Natural killer cell treated with Interleukin-12 subunit alpha and Interleukin-12 subunit beta and Interleukin-15 and Interleukin-18, amount 100 ng/mL, for 72 hours (primary cell): ENCODE measurements at places on chromosomes 2 and 18. TPM values are rescaled to one million over a fixed set of nuclear protein-coding genes. Genes with fewer than 3 reads are reported as not detected.

- no peaks in the 10 kb centered on the region for H3K4me1 ChIP-seq
- no peak overlapping the region for H3K4me3 ChIP-seq
- no peak overlapping the region for H3K27ac ChIP-seq
- peaks cover 9% of the 10 kb centered on the region for H3K27me3 ChIP-seq
Measured at GRCh38 chr2:173734797-173735196, 230.4 kb downstream of the SP3 start.

DNA sequence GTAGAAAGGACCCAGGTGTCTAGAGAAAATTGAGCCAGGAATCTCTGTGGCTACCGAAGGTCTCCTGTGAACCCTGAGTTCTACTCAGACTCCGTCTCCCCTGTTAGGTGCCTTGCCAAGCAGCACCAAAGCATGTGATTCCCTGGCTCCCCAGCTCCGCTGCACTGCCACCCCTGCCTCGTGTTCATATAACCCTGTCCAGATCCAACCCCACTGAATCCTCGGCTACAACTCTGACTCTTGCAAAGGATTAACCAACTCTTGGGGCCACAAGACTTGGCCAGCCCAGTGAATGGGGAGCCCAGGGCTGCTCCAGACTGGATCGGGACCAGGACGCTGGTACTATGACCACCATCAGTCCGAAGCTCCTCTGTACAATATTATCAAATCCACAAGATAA is 37.3 kb upstream of the ACAA2 start:
- peaks cover 24% of the 10 kb centered on the region for H3K4me1 ChIP-seq
- peak overlapping the region; percentile 51 for H3K27ac ChIP-seq
- no peaks in the 10 kb centered on the region for H3K27me3 ChIP-seq
- no peaks in the 10 kb centered on the region for H3K36me3 ChIP-seq
- H3K4me3 ChIP-seq: no peak overlapping the region
- no peak for DNase-seq

DNA sequence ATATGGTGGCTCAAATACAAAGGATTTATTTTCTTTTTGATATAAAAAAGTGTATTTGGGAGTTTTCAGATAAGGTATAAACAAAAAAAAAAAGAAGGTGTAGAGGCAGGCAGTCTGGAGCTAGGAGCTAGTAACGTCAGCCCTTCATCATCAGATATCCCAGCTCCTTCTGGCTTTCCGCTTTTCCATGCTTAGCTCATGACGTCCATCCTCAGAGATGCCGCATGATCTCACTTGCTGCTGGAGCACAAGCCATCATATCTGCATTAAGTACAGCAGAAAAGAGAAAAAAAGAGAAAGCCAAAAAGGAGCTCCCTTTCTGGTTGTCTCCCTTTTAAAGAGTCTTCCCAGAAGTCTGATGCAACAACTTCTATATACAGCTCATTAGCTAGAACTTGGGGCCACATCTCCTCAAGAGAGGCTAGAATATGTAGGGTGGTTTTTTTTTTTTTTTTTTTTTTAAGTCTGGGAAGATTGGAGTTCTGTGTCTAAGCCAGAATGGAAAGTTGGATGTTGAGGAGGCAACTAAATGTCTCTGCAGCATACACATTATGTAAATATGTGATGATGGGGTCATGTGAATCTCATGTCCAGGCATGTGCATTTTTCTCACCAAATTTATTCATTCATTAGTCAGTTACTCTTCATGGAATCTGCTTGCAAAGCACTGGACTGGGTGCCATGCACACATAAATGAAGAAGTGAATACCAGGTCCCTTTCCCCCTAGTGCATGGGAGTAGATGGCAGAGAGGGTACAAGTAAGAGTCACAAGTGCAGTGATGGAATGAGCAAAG is 52.3 kb downstream of the DDX1 start:
- H3K27ac ChIP-seq: no peak overlapping the region
- H3K36me3 ChIP-seq: peaks cover 11% of the 10 kb centered on the region
- H3K4me1 ChIP-seq: no peaks in the 10 kb centered on the region
- H3K27me3 ChIP-seq: peaks cover 4% of the 10 kb centered on the region

DNA sequence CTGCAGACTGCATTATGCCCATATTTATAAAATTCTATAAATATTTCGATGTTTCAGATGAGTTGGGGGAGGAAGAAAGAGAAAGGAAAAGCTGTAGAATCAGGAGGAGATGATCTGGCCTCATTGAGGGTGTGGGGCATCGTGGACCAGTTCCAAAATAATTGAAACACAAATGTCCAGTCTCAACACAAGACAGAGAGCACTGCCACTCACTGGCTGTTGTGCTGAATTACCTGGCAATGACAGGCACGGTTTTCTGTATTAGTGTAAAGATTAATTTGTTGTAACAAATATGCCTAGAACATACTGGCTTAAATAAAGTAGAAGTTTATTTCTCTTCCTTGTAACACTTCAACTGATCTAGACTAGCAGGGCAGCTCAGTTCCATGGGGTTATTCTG is 24.1 kb downstream of the POLE4 start:
- H3K36me3 ChIP-seq: no peaks in the 10 kb centered on the region
- H3K4me1 ChIP-seq: no peaks in the 10 kb centered on the region
- DNase-seq: no peak

DNA sequence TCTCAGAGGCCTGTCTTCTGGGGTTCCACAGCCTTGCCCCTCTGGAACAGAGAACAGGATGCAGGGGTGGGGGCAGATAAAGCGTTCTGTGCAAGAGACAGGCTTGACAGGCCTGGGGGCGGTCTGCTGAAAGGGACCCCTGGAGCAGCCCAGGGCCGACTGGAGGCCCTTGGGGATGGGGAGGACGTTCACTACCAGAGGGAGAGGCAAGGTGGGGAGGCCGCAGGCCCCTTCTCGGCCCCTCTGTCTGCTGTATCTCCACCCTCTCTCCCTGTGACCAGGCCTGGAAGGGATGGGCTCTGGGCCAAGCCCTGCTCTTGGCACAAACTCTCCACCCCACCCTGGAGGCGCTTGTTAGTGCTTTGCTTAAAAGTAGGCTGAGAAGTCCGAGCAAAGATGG is 27.3 kb upstream of the INHBB start:
- H3K27ac ChIP-seq: no peak overlapping the region
- H3K36me3 ChIP-seq: no peaks in the 10 kb centered on the region
- no peak for DNase-seq
- H3K4me1 ChIP-seq: no peaks in the 10 kb centered on the region

- DNase-seq: no peak
- peak overlapping the region; percentile 85 for H3K27ac ChIP-seq
- H3K4me3 ChIP-seq: peak overlapping the region; percentile 97
- H3K27me3 ChIP-seq: no peaks in the 10 kb centered on the region
- H3K36me3 ChIP-seq: peaks cover 8% of the 10 kb centered on the region
Measured at GRCh38 chr2:61018318-61018755, 282 bp upstream of the PUS10 start.

- H3K36me3 ChIP-seq: no peaks in the 10 kb centered on the region
- no peak overlapping the region for H3K4me3 ChIP-seq
- no peaks in the 10 kb centered on the region for H3K27me3 ChIP-seq
- no peaks in the 10 kb centered on the region for H3K4me1 ChIP-seq
Measured at GRCh38 chr18:67092141-67092540, 424.4 kb downstream of the DSEL start.

DNA sequence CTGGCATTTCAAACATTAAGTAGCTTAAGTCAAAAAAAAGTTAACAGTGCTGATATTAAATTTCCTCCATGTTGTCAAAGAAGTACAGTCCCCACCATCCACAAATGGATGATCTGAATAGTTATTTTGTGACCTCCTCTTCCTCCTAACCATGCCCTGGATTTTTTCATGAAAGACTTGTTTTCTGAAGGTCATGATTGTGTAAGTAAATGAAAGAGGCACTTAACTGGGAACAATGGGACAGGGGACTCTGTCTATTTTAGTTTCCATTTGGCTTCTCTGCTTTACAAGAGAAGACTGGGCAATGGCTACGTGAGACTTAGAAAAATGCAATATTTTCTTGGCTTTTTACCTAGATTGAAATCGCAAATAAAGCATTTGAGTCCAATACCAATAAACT is 32.2 kb downstream of the PECR start:
- no peaks in the 10 kb centered on the region for H3K27me3 ChIP-seq
- H3K4me1 ChIP-seq: no peaks in the 10 kb centered on the region
- no peak overlapping the region for H3K27ac ChIP-seq
- DNase-seq: no peak
- no peak overlapping the region for H3K4me3 ChIP-seq
- H3K36me3 ChIP-seq: no peaks in the 10 kb centered on the region

- no peaks in the 10 kb centered on the region for H3K36me3 ChIP-seq
- H3K4me1 ChIP-seq: peaks cover 20% of the 10 kb centered on the region
- no peak overlapping the region for H3K27ac ChIP-seq
- H3K4me3 ChIP-seq: no peak overlapping the region
- H3K27me3 ChIP-seq: no peaks in the 10 kb centered on the region
- no peak for DNase-seq
Measured at GRCh38 chr2:144274131-144274530, 245.8 kb downstream of the ZEB2 start.

DNA sequence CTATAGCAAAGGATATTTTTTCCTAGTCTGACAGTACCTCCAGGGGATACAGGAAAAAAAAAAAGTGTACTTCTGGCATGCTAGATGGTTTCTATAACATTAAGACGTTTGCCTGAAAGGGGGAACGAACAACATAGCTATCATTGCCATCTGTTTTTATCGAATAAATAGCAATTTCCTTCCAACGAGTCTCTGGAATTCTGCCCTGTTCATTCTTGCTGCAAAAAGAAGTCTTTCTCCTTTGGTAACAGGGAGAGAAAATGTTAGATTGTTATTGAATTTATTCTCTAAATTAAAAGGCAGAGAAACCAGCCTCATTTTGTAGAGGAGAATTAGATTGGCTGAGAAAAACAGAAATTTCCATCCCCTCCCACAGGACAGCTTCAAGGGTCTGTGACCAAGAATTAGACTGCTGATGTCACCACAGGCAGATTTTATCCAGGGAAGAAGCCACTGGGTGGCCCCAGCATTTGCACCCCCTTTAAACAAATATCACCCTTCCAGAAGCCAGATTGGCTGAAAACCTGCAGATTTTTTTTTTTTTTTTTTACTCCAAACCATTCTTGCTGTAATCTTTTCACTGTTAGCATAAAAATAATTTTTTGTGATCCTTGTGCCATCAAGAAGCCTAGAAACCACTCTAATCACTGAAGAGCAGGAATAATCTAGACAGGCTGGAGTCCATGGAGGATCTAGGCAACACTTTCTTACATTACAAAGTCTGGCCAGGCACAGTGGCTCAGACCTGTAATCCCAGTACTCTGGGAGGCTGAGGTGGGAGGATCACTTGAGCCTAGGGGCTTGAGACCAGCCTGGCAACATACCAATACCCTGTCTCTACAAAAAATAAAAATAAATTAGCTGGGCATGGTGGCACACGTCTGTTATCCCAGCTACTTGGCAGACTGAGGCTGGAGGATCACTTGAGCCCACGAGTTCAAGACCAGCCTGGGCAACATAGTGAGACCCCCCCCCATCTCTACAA is 12.0 kb downstream of the WDFY1 start:
- DNase-seq: no peak
- H3K36me3 ChIP-seq: no peaks in the 10 kb centered on the region
- H3K4me3 ChIP-seq: no peak overlapping the region

DNA sequence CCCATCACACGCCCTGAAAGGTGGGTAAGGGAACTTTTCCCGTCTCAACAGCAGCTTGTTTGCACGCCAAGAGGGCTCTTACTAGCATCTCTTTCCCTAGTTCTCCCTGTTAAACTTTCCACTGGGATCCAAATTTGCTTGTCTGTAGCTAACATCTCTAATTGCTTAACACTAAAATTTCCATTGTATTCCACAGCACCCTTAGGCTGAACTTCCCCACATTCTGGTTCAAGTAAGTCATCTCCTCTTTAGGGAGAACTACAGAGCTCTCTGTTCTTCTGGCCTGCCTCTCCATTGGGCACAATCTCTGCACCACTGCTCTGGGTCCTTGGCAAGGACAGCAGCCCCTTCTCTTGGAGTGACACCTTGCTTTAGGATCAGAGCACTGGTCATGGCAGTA is 24.0 kb downstream of the UNC50 start:
- H3K27me3 ChIP-seq: no peaks in the 10 kb centered on the region
- H3K27ac ChIP-seq: peak overlapping the region; percentile 94
- no peak for DNase-seq
- peaks cover 8% of the 10 kb centered on the region for H3K36me3 ChIP-seq

DNA sequence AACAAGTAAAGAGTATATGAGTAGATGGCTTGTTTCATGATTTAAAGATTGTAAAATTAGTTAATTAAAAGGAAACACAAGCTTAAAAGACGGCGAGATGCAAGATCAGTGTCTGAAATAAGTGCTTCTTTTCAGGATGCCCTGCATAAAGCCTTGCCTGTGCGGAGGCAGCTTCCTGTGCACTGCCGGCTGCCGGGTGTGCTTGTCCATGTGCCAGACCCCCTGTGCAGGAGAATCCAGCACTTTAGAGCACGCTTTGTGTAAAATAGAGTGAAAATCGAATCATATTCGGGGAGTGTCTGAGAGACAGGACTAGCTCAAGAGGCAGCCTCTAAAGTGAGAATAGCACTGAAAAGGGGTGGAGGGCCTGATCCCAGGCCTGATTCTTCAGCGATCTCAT is 154.7 kb downstream of the CHST9 start:
- no peaks in the 10 kb centered on the region for H3K27me3 ChIP-seq
- H3K27ac ChIP-seq: no peak overlapping the region
- DNase-seq: no peak
- H3K36me3 ChIP-seq: no peaks in the 10 kb centered on the region
- H3K4me1 ChIP-seq: no peaks in the 10 kb centered on the region
- no peak overlapping the region for H3K4me3 ChIP-seq

DNA sequence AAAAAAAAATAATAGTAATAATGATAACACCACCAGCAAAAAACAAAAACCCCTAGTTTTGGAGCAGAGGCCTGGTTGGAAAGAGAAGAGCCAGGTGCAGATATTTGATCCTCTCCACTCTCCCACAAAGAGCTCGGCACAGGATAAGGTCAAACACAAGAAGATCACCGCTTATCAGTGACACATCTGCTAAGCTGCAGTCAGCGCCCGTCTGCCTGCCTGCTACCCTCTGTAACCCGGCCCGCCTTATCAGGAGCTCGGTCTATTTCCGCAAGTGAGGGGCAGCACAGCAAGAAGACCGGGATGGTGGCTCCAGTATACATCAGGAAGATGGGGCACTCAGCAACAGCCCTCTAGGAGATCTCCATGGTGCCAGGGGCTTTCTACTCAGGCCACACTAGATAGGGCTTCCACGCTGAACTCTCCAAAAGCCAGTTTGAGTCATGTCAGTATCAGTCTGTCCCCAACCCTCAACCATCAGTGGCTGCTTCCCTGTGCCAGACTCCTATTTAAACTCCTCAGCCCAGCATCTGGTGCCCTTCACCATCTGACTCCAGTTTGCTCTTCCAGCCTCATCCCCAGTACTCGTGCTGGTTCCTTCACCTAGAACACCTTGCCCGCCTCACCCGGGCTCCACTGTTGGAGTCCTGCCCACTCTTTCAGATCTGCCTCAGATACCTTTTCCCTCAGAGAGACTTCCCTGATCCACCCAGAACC is 67.3 kb upstream of the PPP1CB start:
- peaks cover 46% of the 10 kb centered on the region for H3K4me1 ChIP-seq
- no peak for DNase-seq
- H3K36me3 ChIP-seq: no peaks in the 10 kb centered on the region
- H3K4me3 ChIP-seq: no peak overlapping the region

- peaks cover 44% of the 10 kb centered on the region for H3K27me3 ChIP-seq
- DNase-seq: no peak
- H3K4me3 ChIP-seq: no peak overlapping the region
- H3K27ac ChIP-seq: no peak overlapping the region
- no peaks in the 10 kb centered on the region for H3K4me1 ChIP-seq
Measured at GRCh38 chr2:236177604-236177966, 9.4 kb upstream of the GBX2 start.

Gene ATG9A
- total RNA-seq: 52.7 TPM

Gene CHRND
- total RNA-seq: not detected

Gene CNRIP1
- not detected for total RNA-seq

Gene MC2R
- total RNA-seq: not detected

Gene ITPRIPL1
- 48.2 TPM for total RNA-seq

Gene BCL2
- 84.7 TPM for total RNA-seq

Gene COL3A1
- total RNA-seq: not detected

Gene ACADL
- total RNA-seq: not detected

Gene KCNS3
- total RNA-seq: not detected

Gene CHST9
- not detected for total RNA-seq

Gene CYTIP
- total RNA-seq: 1,319 TPM
